Brain (organoid and tissue), 16 donors: ENCODE measurements at places on chromosomes 12 and 14.

DNA sequence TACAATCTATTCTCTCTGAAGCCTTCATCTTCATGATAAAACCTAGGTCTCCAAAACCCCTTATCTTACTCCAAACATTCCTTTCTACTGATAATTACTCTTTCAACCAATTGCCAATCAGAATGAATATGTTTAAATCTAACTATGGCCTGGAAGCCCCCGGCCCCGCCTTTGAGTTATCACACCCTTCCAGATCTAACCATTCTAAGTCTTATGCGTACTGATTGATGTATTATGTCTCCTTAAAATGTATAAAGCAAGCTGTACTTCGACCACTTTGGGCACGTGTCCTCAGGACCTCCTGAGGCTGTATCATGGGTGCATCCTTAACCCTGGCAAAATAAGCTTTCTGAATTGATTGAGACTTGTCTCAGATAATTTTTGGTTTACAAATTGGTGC is 14.4 kb downstream of the PABPN1 start:
- no peak for DNase-seq

DNA sequence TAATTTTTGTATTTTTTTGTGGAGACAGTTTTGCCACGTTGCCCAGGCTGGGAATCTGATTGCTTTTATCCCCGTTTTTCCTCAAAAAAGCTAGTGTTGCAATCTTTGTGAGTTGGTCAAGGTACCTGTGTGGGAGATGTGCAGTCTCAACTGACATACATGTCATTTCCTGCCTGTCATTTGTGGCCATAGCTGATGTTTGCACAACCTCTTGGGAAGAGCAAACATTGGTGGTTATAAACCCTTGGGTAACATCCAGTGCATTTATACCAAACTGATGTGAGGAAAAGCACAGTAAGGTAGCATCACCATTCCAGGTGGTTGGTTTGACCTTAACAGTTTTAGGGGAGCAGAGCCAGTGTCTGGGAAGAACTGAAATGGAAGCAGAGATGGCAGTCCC is 54.7 kb downstream of the ATG14 start:
- no peak for DNase-seq

DNA sequence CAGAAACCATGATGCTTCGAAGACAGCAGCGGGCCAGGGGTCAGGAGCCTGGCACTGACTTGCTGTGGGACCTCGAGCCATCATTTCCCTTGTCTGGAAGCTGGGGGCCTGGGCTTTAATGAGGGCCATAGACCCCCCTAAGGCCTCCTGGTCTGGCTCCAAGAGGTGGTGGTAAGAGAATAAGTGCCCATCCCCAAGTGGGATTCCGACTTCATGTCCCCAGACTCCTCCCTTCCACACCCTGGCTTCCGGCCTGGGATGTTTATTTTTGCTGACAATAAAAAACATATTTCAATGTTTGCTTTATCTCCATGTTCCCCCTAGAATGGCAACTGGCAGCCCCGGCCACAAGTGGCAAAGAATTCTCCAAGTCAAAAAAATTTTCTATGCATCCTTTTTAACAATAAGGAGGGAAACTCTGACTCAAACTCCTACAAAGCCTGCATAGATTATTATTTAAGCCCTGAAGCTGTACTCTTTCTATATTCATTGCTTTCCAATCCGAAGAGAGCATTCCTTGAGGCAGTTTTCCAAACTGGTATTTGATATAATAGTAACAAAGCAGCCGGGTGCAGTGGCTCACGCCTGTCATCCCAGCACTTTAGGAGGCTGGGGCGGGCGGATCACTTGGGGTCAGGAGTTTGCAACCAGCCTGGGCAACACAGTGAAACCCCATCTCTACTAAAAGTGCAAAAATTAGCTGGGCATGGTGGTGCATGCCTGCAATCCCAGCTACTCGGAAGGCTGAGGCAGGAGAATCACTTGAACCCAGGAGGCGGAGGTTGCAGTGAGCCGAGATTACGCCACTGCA is 84.0 kb downstream of the ITPK1 start:
- DNase-seq = no peak

- DNase-seq = no peak
Observed at GRCh38 chr14:28911521-28911920, 144.9 kb downstream of the FOXG1 start.

- DNase-seq = no peak
Observed at GRCh38 chr14:72663956-72664650, 229.8 kb downstream of the DPF3 start.

DNA sequence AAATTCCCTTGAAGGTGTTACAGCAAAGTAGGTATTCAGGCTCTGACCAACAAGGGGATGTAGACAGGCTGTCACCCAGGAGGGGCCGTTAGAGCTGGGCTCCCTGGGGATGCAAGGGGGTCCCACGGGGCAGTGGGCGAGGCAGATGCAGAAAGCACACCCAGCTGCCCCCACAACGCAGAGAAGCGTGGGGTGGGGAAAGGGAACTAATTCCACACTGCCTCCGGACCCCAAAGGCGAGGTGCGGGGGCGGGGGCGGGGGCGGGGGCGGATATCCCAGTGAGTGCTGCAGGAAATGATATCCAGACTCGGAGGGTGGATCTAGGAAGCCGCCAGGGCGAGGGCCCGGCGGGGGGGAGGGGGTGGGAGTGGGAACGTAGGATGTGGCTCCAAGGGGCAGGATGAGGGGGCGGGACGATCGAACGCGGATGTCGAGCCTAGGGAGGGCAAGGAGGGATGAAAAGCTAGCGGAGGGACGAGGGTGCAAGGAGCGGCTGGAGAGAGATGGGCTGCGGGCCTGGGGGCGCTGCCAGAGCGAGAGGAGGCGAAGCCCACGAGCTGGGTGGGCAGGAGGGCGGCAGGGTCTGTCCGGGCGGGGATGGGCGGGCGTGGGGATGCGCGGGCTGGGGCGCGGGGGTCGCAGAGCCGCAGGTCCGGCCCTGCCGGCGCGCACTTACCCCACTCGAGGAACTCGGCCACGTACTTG is 874 bp downstream of the CDC42BPB start:
- peak; percentile 31 for DNase-seq

DNA sequence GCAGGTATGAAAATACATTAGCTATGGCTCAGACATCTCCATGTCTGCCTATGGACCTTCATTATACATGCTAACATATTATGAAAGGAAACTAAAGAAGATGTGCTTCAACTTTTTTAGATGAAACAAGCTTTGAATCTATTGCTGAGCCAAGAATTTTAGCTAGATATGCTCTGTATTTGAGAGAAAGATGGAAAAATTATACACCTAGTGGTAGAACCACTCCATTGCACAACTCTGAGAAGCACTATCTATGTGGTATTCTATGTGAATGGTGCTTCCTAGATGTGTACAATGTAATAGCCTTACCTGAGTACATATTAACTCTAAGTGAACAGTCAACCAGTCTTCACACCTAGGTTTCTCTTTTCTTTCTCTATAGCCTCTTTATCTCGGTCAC is 17.3 kb downstream of the EPYC start:
- no peak for DNase-seq

GRCh38 chr12:543114-543451 is 83.3 kb downstream of the B4GALNT3 start:
- no peak for DNase-seq

DNA sequence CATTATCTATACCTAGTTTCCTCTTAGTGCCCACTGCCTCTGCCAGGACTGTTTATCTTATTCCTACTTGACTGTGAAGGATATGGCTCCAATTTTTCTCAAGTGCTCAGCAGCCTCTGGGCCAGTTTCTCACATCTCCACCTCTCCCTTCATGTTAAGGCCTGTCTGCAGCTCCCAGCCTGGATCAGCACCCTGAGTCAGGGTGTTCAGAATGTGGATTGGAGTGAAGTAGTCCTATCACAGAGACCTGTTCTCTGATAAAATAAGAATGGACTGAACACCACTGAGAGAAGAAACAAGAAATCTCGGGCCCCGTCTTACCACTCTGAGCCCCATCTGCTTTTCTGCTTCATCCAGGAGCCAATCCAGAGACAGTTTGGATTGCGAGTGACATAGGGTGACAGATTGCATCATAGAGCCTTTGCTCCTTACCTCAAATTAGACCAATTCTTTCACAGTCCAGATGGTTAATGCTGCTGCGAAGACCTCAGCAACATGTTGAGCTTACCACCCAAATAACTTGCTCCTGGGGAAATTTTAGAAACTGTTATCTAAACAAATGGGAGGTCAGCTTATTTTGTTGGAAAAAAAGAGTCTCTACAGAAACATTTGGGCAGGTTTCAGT is 473.1 kb downstream of the PDZRN4 start:
- peak; percentile 92 for DNase-seq

GRCh38 chr12:1691123-1692007 is 495 bp downstream of the ADIPOR2 start:
- no peak for DNase-seq

GRCh38 chr12:58341791-58342190 is 400.4 kb downstream of the ATP23 start:
- DNase-seq = peak; percentile 36

DNA sequence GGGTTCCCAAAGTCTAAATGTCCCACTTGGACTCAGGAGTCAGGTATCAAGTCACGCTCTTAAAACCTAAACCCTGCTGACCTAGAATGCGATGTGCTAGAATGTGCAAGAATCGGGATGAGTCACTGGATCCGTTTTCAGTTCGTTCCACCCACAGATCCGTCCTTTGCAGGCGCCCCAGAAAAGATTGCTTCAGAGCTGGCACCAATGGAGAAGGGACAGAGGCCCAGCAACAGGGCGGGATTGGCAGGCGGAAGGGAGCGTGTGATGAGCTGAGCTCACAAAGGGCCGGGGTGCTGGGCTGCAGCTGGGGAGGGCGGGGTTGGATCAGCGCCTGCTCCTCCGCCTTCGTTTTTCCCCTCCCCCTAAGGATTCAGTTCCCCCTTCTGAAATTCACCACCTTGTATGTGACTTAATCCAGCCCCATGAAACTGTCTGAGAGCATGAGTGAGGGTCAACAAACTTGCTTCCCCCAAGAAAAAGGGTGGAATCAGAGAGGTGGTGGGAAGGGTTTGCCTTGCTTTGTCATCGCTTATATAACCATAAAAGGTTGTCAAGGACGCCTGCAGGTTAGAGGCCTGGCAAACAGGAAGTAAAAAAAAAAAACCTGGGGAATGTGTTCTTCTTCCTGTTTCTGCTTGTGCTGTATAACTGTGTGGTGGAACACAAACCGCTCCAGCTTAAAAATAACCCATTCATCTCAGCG is 2.8 kb upstream of the UBC start:
- peak; percentile 99 for DNase-seq

DNA sequence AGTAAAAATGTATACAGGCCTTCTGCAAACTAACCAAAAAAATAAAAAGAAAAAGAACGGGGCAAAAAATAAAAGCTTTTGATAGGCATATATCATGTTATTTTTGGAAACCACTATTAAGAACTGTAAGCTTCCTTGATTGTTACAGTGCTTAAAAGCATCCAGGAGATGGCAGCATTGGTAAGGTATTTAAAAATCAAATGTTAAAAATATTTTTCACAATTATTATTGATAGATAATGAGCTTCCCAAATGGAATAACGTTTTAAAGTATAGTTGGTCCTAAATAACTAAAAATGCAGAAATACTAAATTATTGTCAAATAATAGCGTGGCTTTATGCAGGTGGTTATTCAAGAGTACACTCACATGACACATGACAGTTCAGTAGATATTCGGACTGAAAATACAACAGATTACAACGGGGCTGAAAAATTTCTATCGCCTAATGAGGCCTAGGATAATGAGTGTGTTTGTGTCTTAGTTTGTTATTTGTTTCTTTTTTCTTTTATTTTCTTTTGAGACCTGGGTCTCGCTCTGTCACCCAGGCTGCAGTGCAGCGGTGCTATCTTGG is 127.2 kb upstream of the ATF7IP start:
- peak; percentile 71 for DNase-seq

GRCh38 chr14:101174980-101175606 is 271.6 kb upstream of the RTL1 start:
- no peak for DNase-seq

DNA sequence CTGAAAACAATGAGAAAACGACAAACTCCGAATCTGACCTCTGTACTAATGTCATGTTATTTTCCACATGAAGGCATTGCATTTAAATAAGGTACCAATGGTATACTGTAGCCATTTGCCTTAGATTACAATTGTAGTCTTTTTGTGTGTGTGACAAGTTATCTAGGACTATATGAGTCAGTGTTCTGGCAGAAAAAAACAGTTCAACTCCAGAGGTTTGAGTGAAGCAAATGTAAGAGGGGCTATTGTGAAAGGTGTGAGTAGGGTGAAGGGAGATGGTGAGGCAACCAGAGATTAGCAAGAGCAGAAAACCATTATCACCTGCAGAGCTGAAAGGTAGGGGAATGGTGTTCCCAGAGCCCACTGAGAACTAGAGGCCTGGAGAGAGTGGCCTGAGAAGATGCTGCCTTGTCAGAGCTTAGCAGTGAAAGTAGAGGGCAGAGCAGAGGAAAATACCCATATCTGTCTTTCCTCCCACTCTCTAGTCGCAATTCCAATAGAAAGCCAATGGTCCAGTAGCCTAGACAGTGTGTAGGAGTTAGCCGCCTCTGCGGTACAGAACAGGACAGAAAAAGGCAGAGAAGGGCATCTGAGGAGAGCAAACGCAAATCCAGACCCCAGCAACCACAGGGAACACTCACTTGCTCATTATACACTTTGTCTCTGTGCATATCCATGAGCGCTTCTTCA is 112.2 kb downstream of the DYRK2 start:
- no peak for DNase-seq

- DNase-seq = peak; percentile 55
Observed at GRCh38 chr14:102474934-102475333, 34.6 kb downstream of the ANKRD9 start.

GRCh38 chr14:85400678-85401077 is 129.3 kb upstream of the FLRT2 start:
- no peak for DNase-seq

DNA sequence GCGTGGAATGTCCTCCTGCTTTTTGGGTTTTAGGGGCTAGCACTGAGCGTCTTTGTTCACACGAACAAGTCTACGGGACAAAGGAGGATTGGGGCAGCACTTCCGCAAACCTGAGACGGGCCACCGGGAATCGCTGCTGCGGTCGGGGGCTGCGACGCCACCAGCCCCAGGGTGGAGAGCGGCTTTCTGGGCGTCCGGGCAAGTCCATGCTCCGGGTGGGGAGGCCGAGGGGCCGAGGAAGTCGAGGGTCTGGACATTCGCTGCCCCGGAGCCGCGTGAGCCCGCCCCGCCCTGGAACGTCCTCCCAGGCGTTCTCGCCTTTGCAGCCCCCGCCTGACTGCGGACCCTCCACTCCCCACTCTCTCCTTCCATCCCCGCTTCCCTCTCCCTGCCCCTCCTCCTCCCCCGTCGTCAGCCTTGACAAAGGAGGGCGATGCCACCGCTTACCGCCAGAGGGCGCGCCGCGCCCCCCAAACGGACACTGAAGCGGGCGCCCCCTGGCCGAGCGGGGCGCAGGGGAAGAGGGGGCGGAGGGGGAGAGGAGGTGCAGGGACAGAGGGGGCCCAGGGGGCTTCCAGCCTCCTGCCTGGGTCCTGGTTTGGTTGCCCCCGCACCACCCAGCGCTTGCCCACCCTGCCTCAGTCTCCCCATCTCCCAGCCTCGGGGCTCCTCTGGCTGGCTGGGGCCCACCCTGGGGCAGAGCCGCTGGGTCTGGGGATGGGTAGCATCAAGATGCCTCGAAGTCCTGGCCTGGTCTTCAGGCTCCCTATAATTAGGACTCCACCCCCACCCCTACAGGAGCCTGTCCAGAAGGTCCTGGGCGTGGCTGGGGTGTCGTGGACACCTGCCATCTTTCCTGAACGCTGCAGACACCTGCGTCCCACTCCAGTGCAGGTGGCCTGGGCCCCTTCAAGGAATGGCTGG is 39.1 kb upstream of the INF2 start:
- peak; percentile 89 for DNase-seq
